Muscle of leg (tissue), 16 donors: ENCODE measurements at places on chromosomes 4 and X. TPM values are rescaled to one million over a fixed set of nuclear protein-coding genes. Genes with fewer than 3 reads are reported as not detected.

DNA sequence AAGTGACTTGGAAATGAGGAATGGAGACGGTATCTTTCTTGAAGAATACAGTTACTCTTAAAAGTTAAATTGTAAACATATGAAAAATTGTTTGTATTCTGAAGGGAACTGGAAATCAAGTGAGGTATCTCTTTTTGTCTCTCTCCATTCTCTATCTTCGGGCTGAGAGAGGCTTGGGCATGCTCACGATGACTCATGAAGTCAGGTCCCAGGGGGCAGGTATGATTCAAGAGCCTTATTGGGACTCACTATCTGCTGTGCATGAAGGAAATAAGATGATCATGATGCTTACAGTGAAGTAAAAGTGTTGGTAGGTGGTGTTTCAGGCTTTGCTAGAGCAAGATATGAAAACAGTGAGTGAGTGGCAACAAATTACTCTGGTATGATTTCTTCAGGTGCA is 200.4 kb upstream of the PITX2 start:
- DNase-seq, result no peak

EGF gene
- 13.7 TPM for polyA plus RNA-seq

GRCh38 chrX:129925305-129926092 is 19.5 kb downstream of the UTP14A start:
- DNase-seq, result peak; percentile 84

DNA sequence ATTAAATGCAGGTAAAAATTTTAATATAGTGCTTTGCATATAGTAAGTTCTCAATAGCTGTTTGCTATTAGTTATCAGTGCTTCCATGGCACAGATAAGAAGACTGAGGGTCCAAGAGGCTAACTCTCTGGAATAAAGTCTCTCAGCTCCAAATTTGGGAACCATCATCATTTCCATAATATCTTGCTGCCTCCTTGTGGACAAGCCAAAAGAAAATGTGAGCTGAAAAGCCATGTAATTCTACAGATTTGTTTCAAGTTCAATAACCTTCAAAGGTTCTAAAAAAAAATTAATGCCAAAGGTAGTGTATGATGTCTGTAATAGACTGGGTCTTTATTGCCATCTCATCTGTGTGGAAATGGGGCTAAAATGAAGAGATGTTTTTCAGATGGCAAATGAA is 136.9 kb upstream of the VCX start:
- peak; percentile 12 for DNase-seq

- DNase-seq, result peak; percentile 83
Observed at GRCh38 chr4:95124906-95125504, 367.2 kb downstream of the BMPR1B start.

- peak; percentile 41 for DNase-seq
Observed at GRCh38 chrX:38560776-38561125, 591 bp upstream of the TSPAN7 start.

DNA sequence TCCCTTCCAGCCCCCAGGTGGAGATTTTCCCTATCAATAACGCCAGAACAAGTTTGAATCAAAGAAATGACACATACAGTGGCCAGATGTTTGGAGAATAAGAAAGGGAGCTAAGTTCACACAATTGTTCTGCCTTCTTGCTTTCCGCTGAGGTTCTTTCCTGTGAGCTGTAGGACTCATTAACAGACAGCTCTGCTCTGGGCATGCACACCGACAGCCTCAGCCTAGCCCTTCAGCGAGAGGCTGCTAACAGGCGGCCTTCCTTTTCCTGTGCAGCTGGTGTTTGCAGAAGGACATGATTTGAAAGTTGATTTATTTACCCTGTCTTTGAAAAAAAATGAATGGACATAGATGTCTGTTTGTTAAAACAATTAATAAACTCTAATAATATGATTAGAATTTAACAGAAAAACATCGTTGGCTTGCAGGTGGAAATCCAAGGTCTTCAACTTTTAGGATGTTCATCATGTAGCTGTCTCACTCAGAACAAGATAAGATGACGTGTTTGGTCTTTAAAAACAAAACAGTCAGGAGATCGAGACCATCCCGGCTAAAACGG is 183.3 kb downstream of the KDR start:
- peak; percentile 76 for DNase-seq

STAP1 gene
- polyA plus RNA-seq, result 0.13 TPM

DNA sequence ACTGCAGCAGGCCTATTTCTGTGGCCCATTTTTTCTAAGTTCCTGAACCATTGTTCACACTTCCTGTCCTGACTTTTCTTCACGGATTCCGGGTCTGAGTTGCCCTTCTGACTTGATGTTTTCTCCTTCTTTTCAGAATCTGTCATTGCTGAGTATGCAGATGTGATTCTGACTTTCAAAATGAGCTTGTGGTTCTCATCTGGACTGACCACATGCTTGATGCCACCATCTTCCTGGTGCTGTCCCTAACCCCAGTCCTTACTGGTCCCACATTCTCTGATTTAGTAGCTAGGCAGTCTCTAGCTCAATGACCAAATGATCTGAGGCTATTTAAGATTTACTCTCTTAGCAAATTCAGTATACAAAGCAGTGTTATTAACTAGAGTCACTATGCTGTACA is 822.3 kb upstream of the TENM3 start:
- DNase-seq, result no peak

DNA sequence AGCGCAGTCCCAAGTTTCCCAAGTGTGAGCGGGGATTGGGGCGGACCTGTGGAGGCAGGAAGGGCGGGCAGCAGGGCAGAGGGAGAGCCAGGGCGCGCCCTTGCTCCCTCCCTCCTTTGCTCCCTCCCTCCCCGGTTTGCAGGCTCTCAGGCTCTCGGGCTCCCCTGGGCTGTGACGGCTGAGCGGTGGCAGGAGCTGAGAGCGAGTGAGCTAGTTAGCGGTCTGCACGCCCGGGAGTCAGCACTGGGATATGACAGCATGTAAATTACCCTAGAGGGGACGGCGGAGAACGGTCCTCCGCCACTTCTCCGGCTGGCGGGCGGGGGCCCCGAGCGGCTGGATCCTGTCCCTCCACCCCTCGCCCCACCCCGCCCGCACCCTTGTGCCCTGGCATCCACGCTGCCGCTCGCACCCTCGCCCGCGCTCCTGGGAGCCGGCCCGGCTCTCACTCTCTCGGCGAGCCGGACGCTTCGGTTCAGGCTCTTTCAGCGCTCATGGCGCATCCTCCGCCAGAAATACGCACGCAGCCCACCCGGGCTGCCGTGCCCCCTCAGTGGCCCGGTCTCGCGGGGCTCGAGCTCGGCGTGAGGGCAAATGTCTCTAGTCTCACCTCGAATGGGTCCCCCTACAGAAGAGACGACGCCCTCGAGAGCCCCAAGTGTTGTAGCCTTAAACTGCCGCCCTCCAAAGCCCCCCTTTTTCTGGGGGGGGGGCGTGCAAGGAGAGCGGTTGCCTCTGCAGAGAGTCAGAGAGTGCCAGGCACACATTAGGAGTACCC is at the start of gene TSC22D3:
TSS of gene TSC22D3 (minus strand) at position 54 of the 778 bp plus-strand sequence. CDS start 368 bp downstream, outside the sequence.
- DNase-seq, result peak; percentile 80

USP11 gene
- 114 TPM for polyA plus RNA-seq

- no peak for DNase-seq
Observed at GRCh38 chr4:99382745-99383360, 30.3 kb upstream of the ADH1C start.

- DNase-seq, result no peak
Observed at GRCh38 chr4:53914313-53915016, 149.9 kb downstream of the CHIC2 start.

DNA sequence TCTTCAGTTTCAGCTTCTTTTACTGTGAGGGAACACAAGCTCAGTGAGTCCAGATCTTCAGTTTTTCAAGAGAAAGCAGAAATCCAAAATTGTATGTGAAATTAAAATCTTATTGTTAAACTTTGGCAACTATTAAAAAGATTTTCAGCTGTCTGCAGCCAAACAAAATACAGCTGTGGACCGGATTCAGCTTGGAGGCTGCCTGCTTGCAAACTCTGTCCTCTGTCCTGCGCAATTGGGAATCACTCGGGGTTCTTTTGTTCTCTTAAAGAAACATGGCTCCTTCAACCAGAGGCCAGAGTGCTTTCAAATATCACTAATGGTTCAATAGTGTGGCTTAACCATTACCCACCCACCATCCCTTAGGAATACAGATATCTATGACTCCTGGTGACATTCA is 201.2 kb downstream of the CHIC2 start:
- DNase-seq, result peak; percentile 97

- no peak for DNase-seq
Observed at GRCh38 chr4:75950213-75950815, 9.5 kb upstream of the NAAA start.

ASB5 gene
- 59.0 TPM for polyA plus RNA-seq

GRCh38 chr4:29704059-29704458 is 1016.1 kb upstream of the PCDH7 start:
- DNase-seq, result no peak

GRCh38 chr4:43399726-43400125 is 507.2 kb downstream of the GRXCR1 start:
- no peak for DNase-seq

SPANXD gene
- not detected for polyA plus RNA-seq

- peak; percentile 42 for DNase-seq
Observed at GRCh38 chr4:12122316-12122715, 693.6 kb upstream of the HS3ST1 start.

- peak; percentile 24 for DNase-seq
Observed at GRCh38 chr4:57445686-57446085, 335.5 kb upstream of the IGFBP7 start.

PROM1 gene
- polyA plus RNA-seq, result 46.5 TPM

GRCh38 chr4:88592600-88593448 is 544 bp downstream of the HERC3 start:
- peak; percentile 86 for DNase-seq

GRCh38 chr4:7361280-7361895 is 73.3 kb downstream of the PSAPL1 start:
- peak; percentile 87 for DNase-seq

- DNase-seq, result peak; percentile 16
Observed at GRCh38 chr4:182141061-182141460, 102.1 kb upstream of the TENM3 start.

DNA sequence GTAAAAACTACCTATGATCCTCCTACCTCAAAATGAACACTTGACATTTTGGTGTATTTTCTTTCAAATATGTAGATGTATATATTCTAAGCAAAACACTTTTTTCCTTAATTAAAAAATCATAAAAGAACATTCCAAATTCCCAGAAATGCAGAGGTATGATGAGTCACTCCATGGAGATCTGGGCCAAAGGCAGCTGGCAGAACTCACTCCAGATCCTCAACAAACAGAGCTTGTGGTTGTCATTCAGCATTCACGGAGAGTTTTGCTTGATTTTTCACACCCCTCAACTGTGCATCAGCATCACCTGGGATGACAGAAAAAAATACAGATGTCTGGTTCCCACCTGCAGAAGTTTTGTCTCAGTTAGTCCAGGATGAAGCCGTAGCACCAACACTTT is 144.6 kb downstream of the KIT start:
- DNase-seq, result no peak

DNA sequence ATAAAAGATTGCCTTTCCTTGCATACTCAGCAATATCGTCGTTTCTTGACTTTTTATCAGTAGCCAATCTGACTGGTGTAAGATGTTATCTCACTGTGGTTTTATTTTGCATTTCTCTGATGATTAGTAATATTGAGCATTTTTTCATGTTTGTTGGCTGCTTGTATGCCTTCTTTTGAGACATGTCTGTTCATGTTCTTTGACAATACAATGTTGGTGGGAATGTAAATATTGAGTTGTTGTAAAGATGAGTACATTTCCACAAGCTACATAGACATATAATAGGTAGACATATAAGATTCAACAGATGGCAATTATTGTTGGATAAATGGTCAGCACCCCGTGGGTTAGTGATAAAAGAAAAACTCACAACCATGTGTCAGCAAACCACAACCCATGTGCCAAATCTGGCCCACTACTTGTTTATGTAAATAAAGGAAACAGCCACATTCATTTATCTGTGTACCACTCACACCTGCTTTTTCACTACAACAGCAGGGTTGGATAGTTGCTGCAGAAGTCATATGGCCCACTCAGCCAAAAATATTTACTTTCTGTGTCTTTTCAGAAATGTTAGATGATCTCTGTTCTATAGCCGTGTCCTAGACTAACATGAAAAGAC is 153.1 kb upstream of the VCX start:
- DNase-seq, result no peak

DNA sequence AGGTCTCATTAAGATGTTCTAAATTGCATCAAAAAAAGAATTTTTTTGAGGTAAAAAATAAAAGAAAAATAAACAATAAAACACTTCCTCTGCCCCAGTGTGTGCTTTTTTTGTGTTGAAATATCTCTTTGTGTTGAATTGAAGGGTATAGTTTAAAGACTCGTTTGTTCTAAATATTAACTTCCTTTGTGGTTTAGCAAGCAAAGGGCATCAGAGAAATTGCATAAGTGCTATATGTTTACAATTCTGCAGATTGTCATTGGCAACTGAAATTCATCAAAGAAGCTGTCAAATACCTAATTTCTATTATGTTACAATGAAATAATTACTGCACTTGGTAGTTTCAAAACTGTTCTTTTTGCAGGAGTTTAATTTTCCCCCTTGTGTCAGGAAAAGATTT is 260.5 kb downstream of the DKK2 start:
- peak; percentile 25 for DNase-seq

DNA sequence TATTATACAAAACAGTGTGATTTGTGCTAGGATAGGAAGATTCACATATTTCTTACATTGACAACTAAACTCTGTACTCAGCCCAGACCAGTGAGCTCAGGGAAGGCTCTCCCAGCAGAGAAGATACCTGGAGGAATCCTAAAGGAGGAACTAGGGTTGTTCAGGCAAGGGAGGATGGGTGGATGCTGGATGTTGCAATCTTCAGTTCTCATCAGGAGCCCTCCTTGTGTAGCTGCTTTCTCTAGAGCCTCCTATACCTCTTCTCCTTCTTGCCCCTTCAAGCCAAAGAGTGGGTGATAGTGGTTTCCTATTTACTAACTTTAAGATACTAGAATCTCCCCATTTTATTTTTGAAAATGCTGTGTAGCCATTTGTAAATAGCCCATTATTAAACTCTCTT is 117.3 kb downstream of the NKX6-1 start:
- no peak for DNase-seq

GRCh38 chr4:66797608-66798007 is 747.7 kb downstream of the CENPC start:
- no peak for DNase-seq

- DNase-seq, result no peak
Observed at GRCh38 chrX:110331444-110332030, 13.7 kb upstream of the AMMECR1 start.

TMPRSS11A gene
- not detected for polyA plus RNA-seq

PLXNA3 gene
- polyA plus RNA-seq, result 38.8 TPM

GRPR gene
- 0.63 TPM for polyA plus RNA-seq

DNA sequence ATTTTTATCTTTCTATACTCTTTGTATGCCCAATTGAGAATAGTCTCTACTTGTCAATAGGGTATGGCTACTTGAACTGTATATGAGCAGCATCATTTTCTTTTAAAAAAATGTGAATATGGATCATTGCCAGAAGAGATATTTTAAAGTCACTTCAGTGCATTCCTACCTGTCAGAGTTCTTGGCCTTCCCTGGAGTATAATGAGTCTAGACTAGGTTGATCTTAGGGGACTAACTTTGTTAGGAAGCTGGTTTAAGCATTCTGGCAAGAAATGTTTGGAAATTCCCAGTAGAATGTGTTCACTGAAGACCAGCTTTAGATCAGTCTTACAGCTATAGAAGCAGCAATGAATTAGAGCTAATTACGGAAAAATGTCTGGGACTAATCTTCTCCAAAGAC is 178.2 kb downstream of the FAT4 start:
- DNase-seq, result peak; percentile 26

ACSL4 gene
- 20.7 TPM for polyA plus RNA-seq
